CD4-positive, alpha-beta memory T cell (primary cell): ENCODE measurements at places on chromosomes 11 and 22.

GRCh38 chr11:123576501-123576900, 77.9 kb downstream of the SCN3B start:
- no peak for DNase-seq

DNA sequence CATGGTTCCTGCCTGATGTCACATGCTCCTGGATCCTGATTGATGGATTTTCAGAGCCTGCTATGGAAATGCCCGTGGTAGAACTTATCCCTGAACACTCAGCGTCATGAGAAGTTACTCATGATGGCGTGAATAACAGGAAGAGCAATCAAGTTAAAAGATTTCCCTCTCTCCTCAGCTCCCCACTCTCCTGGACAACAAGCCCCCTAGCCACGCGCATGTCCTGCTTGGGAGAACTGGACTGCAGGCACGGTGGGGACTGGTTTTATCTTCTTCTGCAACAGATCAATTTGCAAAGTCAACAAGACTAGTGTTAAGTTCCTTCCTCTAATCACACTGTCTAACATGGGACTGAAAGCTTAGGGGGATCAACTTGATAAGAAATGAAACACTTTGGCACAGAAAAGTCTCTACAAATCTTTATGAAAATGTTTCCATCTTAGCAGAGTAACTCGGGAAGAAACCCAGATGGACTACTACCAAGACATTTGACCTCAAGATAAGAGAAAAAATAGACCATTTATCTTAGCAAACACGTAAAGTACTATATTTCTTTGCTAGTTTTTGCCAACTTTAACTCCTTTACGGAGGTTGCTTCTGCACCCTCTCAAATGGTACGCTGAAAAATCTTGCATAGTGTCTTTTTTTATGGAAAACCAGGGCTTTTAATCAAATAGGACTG, 27.6 kb downstream of the POU2AF1 start:
- no peak for DNase-seq

- no peak for DNase-seq
Observed at GRCh38 chr22:31898926-31899325, 45.4 kb upstream of the YWHAH start.

DNA sequence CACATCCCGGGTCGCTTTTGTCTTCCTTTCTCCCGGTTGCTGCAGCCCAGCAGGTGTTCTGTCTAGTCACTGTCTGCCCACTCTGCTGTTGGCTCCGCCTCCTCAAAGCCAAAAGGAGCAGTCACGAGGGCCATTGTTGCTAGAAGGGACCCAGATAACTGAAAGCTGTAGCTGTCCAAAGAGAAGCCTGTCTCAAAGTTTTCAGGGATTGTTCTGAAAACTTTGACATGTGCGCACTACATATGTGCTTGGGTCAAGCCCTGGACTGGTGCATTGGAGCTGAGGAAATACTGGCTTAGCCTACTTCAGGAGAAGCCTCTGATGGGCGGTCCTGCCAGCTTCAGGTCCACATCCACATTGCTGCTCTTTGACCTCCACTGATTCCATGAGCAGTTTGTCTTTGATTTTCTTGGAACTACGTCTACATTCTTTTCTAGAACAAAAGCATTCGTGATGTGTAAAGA, 8.8 kb upstream of the OR2AT4 start:
- no peak for DNase-seq

- no peak for DNase-seq
Observed at GRCh38 chr11:84243629-84244263, 957.6 kb upstream of the CCDC90B start.

DNA sequence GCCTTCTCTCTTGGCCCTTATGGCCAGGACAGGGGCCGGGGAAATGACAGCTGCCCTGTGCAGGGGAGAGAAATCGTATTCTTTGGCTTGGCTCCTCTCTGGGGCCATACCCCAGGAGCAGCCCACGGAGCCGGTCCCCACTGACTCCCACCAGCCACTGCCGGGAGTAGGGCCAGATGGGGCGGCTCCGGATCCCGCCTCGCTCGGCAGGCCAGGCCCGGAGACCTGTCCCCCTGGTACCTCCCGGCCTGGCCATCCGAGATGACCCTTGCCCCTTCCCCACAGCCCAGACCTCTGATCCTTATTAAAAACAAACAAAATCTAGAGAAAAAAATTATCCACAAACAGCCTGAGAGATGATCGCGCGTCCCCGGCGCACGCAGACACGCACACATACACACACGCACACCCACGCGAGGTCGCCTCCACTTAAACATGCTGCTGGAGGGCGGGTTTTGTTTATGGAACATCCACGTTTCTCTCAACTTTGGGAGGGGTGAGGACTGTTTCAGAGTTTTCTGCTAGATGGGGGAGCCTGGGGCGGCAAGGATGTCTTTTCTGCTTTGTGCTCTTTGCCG, 59.1 kb downstream of the IGLL1 start:
- no peak for DNase-seq

DNA sequence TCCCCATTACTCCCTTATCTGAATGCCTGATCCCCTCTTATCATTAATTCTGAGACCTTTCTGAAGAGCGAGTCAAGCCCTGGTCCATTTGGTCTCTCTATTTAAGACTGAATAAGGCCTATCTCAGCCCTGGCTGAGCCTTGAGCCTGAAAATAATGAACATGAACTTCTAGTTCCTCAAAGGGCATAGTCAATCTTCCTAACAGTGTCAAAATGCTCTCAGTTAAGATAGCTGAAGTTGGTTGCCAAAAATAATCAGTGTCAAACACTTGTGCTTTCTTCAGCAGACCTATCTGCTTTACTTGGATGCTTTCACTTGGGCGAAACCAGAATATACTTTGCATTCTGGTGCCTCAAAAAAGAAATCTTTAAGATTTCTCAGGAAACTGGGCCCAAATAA, 42.6 kb upstream of the PPP2R1B start:
- DNase-seq = no peak

DNA sequence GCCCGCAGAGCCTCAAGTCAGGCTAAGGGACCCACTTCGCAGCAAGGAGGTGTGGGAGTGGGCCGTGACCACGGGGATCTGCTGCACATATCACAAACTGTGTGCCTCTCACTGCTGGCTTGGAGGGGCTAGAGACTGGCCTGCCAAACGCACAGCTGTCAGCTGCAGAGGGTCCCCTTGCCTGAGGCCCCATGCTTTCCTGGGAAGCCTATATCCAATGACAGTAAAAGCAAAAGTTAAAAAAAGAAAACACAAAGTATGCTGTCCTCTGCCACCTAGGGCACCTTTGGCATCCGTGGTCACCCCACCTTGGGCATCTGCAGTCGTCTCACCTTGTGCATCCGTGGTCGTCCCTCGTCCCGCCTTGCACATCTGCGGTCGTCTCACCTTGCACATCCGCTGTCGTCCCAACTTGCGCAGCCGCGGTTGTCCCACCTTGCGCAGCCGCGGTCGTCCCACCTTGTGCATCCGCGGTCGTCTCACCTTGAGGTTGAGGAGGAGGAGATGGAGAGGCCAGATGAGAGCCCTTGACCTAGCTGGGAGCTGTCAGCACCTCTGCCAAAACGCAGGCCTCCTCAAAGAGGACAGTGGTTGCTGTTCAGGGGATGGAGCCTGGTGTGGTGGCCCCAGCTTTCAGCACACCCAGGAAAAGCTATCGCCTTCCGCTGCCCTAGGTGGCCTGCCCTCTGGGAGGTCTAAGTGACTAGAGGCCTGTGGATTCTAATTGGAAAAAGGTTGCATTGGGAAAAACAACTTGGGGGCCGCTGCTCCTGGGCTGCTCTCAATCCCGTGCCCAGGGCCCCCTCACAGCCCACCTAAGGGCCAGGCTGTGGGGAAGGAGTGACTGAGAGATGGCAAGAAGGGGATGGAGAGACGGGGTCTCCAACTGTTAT, 90.5 kb downstream of the MYEOV start:
- DNase-seq = no peak

GRCh38 chr11:5151713-5152153, 2.8 kb downstream of the OR52A1 start:
- DNase-seq = no peak

DNA sequence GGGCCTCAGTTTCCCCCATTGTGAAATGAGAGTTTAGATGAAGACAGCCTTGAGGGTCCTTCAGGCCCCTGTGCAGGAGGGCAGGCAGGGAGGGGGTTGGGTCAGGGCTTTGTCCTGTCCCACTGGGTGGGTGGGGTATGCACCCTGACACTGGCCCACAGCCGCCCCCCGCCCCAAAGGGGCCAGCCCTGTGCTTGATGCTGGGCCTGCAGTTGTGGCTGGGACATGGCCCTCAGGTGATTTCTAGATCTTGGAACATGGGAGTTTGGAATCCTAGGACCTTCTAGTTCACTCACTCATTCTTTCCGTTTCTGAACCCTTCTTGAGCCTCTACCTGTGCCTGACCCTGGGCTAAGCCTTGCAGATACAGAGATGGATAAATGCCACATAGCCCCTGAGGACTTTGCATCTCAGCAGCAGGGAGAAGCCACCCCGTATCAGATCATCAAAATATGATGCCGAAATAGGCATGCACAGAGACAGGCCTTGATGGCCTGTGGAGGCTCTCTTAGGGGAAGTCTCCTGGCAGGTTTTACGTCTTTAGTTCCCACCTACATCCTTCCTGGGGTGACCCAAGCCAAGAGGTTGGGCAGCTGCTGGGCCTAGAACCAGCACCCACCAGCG, 76.0 kb downstream of the FBLN1 start:
- no peak for DNase-seq

DNA sequence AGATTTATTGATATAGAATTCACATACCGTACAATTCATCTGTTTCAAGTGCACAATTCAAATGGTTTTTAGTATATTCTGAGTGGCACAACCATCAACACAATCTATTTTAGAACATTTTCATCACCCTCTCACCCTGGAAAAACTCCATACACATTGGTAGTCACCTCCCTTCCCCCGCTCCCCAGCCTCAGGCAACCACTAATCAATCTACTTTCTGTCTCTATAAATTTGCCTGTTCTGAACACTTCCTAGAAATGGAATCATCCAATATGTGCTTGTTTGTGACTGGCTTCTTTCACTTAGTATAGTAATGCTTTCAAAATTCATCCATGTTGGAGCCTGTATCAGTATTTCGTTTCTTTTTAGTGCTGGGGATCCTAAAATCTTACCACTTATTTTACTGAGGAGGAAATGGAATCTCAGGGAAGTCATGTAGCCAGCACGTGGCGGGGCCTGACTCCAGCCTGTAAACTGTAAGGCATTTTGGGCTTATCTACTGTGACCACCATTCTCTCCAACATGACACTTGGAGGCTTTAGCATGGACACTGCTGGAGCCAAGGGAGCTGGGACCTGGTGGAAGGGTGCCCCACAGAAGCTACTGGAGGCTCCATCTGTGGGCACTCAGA, 905 bp upstream of the UCP3 start:
- DNase-seq = no peak

DNA sequence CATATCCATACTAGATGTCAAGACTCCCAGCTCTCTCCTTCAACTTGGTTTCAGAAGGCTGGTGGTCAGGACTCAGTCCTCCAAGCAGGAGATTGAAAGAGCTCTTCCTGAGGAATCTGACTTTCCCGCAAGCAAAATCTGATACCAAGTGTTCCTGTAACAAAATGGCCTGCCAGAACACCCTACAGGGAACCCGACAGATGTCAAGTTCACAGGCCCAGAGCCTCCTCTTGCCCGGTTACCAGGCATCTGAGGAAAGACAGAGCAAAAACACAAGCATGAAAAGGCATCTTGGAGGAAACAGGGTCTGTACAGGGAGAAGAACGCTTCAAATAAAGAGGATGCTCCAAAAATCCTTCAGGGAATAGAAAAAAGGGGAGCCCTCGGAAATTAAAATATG, 8.7 kb upstream of the KCNJ5 start:
- DNase-seq = no peak

DNA sequence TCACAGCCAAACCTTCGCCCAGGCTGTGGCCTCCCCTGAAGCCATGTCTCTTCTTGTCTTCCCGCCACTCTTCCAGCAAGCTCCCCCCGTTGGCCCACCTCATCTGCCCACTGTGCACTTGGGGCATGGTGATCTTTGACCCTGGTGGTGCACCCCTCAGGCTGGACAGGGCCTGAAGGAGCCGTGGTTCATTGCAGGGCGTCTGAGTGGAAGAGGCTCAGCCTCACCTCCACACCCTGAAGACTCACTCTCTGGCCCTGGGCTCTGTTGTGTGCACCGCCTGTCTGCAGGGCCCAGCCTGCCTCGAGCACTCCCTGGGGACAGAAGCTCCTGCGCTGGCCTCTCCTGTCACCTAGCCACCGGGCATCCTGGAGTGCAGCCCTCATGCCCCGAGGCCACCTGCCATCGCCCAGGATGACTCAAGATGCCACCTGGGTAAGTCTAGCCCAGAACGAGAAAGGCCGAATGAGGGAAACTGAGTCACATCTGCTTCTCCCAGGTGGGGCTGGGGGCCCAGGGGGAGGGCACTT, 40.8 kb upstream of the PPARA start:
- DNase-seq = no peak

- no peak for DNase-seq
Observed at GRCh38 chr22:29772170-29772641, 5.0 kb downstream of the UQCR10 start.

GRCh38 chr11:11413776-11414175, 60.7 kb upstream of the CSNK2A3 start:
- DNase-seq = no peak

GRCh38 chr11:113315811-113316210, 1.4 kb downstream of the TTC12 start:
- no peak for DNase-seq

- DNase-seq = no peak
Observed at GRCh38 chr22:48738204-48738980, 1089.3 kb downstream of the BRD1 start.

DNA sequence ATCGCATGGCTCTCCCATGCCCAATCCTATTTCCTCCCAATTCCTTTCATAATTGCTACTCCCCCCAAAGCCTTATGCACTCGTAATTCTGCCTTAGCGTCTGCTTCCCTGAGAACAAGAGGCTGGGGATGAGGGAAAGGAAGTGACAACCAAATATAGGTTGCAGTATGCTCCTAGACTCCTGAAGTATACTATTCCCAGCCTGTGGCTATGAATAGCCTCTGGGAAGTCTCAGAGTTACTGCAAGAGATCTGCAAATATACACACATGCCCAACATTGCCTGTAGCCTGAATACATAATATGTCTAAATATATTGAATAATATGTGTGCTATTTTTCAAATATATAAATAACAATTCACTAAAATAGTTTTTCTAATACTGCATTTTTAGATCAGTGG, 96.1 kb upstream of the CD44 start:
- DNase-seq = no peak

DNA sequence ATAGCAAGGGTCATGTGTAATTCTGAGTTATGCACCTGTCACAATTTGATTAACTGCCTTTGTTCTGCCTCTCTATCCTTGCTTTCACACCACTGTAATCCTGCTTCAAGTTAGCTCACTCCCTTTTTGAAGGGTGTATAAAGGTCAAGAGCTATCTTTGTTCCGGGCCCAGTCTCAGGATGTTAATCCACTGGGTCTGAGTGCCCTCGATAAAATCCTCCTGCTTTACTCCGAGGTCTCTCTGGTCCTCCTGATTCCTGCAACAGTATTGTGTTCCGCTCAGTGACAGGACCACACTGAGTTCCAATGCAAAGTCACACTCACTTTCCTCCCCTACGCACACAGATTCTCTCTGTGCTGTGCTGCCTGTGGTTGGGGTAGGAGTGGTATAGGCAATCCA, 186.5 kb downstream of the DYNC2H1 start:
- DNase-seq = no peak
